Activated CD4-positive, alpha-beta T cell treated with anti-CD3 and anti-CD28 coated beads, Interleukin-2, Interleukin-6, amounts not matched to agents 100 ng/mL and 50 ng/mL, durations not matched to agents 16 hours and 8 hours (primary cell): ENCODE measurements at places on chromosomes 3 and 15.

DNA sequence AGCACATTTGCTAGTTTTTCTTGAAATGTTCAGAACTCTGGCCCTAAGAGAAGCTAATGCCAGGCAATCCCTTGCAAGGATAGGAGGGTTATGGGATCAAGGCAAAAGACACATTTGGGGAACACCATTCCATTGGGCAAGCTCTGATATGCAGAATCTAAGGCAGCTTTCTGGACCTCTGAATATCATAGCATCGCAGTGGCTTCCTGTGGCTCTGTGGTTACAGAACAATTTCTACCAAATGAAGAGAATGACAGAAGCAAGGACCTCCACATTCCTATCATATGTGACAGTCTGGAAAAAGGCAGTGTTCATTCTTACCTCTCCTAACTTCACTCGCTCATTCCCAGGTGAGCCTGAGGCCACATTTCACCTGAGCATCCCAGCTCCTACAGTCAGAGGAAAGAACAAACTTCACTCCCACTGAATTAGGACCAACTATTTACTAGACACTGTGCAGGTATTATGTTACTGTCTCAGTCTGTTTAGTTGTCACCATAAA is 836.1 kb upstream of the CFAP20DC start:
- DNase-seq, result no peak

DNA sequence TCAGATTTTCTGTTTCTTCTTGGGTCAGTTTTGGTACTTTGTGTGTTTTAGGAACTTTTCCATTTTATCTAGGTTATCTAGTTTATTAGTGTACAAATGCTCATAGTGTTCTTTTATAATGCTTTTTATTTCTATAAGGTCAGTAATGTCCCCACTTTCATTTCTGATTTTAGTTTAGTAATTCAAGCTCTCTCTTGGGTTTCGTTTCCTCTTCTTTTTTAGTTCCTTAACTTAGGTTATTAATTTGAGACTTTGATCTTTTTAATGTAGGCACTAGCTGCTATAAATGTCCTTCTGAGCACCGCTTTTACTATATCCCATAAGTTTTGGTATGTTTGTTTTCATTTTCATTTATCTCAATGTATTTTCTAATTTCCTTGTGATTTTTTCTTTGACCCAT is 27.0 kb upstream of the CD200R1L start:
- no peak for DNase-seq

DNA sequence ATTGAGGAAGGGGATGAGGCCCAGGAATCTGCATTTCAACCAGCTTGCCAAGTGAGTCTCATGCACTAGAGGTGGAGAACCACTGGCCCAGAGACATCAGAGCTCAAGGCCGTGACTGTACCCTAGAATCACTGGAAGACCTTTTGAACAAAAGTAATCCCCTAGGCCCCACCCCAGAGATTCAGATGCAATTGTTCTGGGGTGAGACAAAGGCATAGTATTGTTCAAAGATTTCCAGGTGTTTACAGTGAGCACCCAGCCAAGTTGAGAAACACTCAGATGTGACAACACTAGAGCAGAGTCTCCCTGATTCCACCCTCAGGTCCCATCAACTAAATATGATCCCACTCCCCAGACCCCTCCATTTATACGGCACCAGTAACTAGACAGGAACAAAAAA is 290.3 kb upstream of the TLE3 start:
- DNase-seq, result no peak

DNA sequence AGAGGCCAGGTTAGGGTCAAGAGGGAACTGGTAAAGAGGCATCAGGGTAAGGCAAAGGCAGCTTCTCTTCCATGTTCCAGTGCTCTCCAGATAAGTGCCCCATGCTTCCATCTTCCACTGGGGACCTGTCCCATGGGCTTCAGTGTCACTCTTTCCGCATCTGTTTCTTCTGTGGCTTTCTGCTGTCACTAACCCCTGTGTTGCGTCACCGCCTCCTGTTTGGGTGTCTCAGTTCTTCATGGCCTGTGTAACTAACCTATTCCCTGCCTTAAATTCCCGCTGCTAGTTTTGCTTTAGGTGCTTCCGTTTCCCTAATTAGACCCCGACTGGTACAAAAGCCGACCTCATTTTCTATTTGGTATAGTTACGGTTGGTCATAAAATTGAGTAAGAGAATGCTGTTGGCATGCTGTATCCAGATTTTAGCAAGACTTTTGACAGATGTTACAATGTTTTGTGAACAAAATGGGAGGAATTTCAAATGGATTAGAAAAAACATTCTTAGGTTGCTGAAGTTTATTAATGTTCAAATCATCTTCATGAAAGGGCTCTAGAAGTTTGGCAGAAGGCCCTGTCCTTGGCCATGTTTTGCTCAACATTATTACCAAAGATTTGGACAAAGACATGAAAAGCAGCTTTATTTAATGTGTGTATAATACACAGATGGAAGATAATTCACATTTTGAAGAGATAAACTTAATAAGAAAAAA is 245.3 kb downstream of the BBX start:
- DNase-seq, result no peak

DNA sequence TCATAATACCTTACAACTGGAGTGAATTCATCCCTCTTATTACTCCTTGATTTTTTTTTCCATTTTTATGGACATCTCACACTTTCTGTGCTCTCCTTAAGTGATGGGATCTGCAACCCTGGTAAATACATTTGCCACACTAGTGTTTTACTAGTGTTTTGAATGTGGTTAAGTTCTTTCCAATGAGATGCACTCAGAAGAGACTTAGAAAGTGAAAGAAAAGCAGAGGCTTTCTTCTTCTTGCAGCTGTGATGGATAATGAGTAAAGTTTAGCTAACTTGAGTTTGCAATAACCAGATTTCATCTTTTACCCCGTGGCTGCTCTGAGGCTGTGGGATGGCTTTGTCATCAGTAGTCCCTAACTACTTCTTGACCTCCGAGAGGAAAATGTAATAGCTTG is 1248.4 kb downstream of the NSUN3 start:
- no peak for DNase-seq

DNA sequence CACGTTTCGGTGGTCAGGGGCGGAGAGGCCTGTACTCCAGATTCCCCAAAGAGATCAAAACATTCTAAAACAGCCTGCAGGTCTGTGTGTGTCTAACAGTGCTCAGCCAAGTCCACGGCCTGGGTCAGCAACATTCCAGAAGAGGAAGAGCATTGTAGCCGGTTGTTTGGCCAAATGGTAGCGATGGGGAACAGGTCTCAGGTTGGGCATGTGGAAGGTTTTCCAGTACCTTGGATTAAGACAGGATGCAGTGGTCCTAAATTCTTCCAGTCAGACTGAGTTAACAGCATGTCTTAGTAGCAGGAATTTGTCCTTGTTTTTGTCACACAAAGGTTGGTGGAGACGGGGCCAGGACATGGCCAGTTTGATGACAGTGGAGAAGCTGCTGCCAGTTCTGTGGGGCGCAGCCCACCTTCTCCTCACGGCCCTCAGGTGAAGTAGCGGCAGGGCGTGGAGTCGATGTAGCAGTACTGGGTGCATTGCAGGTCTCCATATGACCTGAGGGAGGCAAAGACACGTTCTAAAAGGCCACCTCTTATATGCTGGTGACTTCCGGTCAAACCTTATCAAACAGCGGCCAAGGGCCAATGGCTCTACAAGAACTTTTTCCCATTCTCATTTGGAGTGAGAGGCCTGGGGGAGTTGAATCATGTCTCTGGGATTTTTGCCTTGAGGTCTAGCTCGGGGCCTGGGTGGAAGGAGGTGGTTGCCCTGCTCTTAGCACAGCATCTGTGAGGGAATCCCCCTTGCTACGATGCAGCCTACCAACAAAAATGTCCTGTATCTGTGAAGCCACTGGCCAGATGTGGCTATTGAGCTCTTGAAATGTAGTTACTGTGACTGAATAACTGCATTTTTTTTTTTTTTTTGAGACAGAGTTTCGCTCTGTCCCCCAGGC is 24.1 kb downstream of the EAF1 start:
- no peak for DNase-seq

- peak; percentile 90 for DNase-seq
Measured at GRCh38 chr15:64894395-64895056, 17.2 kb upstream of the ANKDD1A start.

DNA sequence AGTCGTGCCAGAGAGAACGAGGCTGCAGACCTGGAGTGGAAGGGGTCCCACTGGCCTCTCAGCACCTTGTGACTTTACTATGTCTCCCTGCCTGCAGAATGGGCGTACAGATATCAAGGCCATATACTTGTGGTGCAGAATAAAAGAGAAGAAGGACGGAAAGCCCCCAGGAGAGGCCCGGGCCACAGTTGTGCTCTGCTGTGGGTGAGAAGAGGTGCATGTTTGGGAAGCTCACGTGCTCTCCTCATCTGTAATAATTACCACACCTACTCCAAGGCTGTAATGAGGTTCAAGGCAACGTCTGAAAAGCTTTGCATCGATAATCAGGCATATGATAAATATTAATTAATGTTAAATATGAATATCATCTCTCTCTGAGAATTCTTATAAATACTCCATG is 58.0 kb downstream of the MGLL start:
- DNase-seq, result no peak

DNA sequence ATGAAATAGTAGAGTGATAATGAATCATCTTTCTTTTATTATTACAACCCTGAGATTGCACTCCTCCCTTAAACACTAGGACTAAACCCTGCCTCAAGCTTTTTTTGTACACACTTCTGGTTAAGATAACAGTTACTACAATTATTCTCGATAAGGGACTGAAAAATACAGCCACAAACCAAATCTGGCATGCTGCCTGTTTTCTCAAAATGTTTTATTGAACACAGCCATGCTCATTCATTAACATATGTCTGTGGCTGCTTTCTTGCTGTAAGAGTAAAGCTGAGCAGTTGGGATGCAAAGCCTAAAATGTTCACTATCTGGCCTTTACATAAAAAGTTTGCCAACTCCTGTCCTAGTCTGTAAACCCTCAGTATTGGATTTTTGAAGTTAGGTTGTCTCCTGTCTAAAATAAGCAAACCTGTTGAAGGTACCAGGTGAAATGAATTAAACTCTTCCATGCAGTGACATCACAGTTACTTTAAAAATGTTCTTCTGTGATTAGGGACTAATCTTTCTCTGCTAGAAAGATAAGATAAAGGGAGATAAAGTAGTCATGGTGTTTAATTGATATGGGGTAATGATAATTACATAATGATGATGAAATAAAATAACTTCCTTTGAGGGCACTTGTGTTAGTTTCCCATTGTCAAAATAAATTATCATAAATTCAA is 218.2 kb downstream of the STXBP5L start:
- no peak for DNase-seq

- no peak for DNase-seq
Measured at GRCh38 chr3:136937851-136938250, 19.9 kb upstream of the IL20RB start.

DNA sequence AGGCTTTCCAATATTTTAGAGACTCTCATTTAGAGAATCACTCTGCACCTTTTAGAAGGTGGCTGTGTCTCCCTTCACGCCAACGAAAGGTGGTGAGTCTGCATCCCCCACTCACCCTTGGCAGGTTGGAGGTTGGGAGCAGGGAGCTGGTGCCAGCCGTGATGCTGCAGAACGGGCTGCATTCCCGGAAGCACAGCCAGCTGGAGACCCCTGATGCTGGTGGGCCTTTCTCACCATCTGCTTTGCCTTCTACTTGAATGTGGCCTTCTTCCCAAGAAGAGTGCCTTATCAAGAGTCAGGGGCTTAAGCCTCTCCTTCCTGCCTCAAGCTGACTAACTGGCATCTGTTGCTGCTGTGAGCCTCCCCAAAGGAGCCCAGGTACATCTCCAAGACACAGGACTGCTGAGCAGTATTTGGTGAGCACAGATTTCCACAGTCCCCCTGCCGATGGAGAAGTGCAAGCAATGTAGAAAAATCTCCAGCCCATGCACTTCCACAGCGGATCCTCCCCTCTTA is 17.7 kb upstream of the HEG1 start:
- DNase-seq, result no peak

DNA sequence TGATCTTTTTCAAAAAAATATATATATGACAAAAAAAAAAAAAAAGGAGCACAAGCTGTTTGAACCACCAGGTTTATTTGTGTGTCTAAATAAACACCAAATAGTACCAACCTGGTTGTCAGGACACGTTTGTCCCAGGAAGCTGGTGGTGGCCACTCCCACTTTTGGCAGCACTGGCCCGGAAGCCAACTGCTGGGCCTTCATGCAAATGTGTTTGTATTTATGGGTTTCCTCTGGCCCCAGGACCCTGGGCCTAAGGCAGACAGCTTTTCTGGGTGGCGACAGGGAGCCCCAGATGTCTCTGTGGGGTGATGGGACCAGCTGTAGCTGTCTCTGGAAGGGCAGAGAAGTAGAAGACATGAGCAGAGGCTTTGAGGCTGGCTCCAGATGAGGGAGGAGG is 31.6 kb downstream of the PRKCD start:
- no peak for DNase-seq
